ENCODE measurements at places on chromosomes 5 and 9.

DNA sequence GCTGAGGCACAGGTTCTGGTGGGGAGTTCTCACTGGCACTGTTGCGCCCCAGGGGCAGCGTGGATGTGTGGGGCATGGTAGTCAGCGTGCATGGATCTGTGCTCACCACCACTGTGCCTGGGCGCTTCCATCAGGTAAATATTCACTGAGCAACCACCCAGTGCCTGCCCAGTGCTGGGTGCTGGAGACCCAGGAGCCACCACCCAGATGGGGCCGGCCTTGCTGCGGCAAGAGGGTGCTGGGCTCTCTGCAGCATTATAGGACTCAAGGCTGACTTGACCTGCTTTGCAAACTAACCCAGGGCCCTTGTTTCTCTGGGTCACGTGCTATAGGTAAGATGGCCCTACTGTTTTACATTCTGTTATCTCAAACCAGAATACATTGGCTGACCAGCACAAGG lies 60.5 kb downstream of the DAP start:
- no peak for DNase-seq

GRCh38 chr5:75706016-75706415 lies 11.2 kb downstream of the POC5 start:
- no peak for DNase-seq

- no peak for DNase-seq
These were observed 141.4 kb downstream of the TRIO start for GRCh38 chr5:14284392-14285148.

DNA sequence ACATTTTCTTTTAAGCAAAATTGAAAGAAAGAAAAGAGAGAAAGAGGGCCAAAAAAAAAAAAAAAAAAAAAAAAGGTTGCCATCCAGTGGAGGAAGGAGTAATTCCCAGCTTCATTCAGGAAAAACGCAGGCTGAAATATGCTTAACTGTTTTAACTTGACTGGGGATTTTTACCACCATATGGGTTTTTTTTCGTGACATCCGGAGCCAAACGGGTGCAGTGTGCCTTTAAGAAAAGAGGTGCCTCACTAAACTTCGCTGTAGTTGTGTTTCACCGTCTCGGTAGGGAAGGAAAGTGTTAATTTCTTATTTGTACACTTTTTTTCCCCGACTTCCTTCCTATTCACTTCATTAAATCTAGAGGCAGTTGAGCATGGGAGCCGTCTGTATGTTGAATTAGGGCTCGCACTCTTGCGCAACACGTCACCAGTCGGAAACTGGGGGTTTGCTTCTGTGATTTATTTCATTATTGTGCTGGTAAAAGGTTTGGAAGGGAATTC lies 143.0 kb downstream of the SMARCA2 start:
- peak; percentile 42 for DNase-seq

DNA sequence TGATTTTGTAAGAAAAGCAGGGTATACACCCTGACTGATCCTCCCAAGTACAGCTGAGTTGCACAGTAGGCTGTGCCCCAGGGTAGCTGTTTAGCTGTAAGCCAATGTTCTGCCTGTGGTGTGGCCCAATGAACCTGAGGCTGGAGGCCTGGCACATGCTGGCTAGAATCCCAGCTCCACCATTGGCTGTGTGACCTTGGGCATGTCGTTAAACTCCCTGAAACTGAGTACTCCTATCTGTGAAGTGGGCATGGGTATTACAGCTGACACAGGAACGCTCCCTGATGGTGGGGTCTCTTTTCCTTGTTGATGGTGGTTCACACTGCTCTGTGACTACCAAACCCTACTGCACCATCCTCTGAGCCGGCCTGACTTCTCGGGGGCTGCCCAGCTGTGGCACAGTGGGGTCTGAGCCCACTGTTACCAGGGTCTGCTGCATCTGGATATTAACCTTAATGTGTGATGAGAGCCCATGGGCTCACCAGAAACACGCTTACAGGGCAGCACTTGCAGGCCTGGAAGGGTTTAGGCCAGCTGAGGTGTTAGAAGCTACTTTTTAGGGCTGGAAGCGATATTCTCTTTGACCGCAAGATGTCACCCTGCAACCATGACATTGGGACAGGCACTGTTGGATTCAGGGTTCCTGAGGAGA lies 7.0 kb upstream of the GADD45G start:
- DNase-seq = no peak

- no peak for DNase-seq
These were observed 87.0 kb downstream of the IARS1 start for GRCh38 chr9:92206488-92206887.

DNA sequence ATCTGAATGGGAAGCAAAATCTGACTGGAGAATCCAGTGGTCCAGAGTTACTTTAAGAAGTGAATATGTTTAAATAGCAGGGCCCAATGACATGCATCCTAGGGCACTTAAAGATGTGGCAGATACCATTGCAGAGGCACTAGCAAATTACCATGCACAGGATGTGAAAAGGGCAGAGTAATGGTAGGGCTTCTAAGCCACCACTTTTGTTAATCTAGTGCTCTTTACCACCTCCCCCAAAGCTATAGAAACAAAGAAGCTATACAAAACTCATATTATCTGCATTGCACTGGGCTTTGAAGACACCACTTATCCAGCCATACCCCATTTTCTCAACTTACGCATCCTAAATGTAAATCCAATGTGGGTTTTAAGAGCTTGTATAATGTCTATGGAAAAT lies 81.2 kb downstream of the ZCCHC7 start:
- DNase-seq = no peak

DNA sequence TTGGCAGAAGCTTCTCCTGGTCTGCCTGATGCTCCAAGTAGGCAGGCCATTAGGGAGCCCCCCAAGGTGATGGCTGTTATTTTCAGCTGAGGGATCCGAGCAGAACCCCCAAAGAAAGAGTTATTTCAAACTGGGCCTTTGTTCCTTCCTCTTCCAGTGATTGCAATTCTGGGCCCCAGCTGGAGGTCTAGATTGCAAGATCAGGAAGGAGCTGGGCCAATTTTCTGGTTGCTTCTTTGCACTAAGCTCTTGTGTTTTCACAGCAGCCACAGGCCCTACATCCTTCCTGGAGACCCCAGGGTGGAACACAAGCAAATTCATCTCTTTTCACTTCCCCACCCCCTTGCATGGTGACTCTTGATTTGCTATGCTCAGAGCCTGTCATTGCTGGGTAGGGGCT lies 215.0 kb downstream of the SEMA6A start:
- no peak for DNase-seq

DNA sequence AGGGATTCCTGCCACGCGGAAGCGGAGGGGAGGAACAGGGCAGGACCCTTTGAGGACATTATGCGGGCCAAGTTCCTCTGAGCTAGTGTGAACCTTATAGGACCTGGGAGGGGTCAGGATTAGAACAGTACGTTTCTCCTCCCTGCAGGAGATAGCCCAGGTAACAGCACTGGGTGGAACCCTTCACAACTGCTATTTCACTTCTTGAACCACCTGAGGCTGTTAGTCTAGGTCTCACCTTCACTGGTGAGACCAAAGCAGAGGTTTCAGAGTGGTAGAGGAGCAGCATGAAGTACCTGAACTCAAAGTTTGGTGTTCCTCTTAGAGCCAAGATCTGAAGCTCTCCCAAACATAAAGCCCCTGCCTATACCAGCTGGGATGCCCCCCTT lies 832 bp downstream of the EIF4EBP3 start:
- DNase-seq = no peak

DNA sequence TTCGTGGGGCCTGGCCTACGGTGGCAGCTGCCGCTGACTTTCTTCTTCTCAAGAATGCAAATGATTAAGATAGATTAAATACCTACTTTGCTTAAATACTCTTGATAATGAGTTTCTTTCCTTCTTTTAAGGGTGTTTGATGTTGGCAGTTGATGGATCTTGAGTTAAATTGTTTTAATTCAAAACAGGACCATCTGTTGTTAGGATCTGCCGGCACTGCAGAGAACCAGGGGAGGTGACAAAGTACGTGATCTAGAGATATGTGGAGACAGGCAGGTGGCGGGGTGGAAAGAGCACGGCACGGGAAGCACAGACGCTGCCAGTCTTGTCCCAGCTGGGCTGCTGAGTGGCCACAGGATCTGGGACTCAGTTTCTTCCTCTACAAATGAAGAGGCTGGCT lies 37.9 kb downstream of the MED27 start:
- no peak for DNase-seq

- DNase-seq = no peak
These were observed 57.2 kb downstream of the ITGA1 start for GRCh38 chr5:52844885-52845284.

- no peak for DNase-seq
These were observed 12.2 kb upstream of the OR13J1 start for GRCh38 chr9:35882263-35882848.

- DNase-seq = no peak
These were observed 97.8 kb upstream of the SLC30A5 start for GRCh38 chr5:68995845-68996545.

- no peak for DNase-seq
These were observed 8.4 kb upstream of the AMACR start for GRCh38 chr5:34016222-34016621.

DNA sequence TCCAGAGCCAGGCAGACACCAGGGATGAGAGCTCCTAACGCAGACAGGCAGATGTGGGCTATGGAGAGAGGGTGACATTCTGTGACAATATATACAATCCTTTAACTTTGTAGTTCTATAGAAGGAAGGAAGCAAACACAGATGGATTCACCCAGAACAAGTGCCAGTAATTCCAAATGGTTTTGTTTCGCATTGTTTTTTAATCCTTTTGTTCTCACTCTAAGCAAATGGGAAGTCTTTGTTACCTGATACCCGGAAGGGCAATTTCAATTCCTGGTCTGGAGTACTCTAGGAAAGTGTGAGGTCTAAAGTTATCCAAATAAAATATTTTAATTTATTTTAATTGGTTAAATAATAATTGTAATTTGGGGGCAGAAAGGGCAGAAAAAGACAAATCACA lies 2.5 kb downstream of the FRMD3 start:
- DNase-seq = no peak

Measured in fibroblast of skin of left biceps (primary cell).